ENCODE measurements at places on chromosomes 5 and 9.

GRCh38 chr5:134462047-134462575 is 50.4 kb upstream of the CDKN2AIPNL start:
- DNase-seq: no peak

DNA sequence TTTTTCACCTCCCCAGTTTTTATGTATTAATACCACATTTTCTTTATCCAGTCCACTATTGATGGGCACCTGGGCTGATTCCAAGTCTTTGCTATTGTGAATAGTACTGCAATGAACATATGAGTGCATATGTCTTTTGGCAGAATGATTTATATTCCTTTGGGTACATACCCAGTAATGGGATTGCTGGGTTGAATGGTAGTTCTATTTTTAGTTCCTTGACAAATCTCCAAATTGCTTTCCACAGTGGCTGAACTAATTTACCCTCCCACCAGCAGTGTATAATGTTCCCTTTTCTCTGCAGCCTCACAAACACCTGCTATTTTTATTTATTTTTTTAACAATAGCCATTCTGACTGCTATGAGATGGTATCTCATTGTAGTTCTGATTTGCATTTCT is 340.2 kb downstream of the ADAMTS6 start:
- DNase-seq: no peak

GRCh38 chr9:72856972-72857623 is 95.8 kb downstream of the ALDH1A1 start:
- no peak for DNase-seq

- DNase-seq: no peak
These were observed 54.9 kb upstream of the BOD1 start for GRCh38 chr5:173671121-173671949.
